Right lobe of liver (tissue), 6 donors: ENCODE measurements at places on chromosomes 7 and 10. TPM values are rescaled to one million over a fixed set of nuclear protein-coding genes. Genes with fewer than 3 reads are reported as not detected.

DNA sequence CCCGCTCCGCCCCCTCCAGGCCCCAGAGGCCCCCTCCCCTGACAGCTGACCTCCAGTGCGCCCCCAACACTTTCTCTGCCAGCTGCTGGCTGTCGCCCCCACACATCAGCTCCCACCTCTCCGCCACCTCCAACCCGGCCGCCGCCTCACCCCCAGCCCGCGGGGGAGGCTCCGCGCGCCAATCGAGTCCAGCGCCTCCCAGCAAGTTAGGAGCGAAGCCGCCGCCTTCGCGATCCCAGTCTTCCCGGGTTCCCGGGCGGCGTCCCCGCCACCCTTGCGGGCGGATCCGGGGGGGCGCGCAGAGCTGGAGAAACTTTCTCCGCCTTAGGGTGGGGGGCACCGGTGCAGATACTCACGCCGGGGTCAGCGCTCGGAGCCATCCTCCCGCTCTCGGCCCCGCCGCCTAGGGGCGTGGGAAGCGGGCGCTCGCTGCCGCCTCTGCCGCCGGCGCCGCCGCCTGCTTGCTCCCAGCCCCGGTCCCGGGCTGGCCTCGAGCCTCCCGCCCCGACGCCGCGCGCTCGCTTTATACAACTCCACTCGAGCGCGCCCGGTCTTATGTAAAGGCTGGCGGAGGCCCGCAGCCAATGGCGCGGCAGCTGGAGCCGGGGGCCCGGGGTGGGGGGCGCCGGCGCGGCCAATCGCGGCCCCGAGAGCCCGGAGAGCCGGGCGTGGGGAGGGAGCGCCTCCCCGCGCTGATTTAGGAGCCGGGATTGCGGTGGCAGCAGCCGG lies at the start of gene CRTAC1:
CRTAC1 (minus strand) TSS at position 529 of the 729 bp plus-strand sequence; CDS start at position 380, 149 bp downstream.
- no peak for DNase-seq

- no peak for DNase-seq
Observed at GRCh38 chr10:7547206-7547605, 119.6 kb downstream of the ITIH5 start.

- DNase-seq, result no peak
Observed at GRCh38 chr10:58662314-58662713, 149.6 kb downstream of the BICC1 start.

DNA sequence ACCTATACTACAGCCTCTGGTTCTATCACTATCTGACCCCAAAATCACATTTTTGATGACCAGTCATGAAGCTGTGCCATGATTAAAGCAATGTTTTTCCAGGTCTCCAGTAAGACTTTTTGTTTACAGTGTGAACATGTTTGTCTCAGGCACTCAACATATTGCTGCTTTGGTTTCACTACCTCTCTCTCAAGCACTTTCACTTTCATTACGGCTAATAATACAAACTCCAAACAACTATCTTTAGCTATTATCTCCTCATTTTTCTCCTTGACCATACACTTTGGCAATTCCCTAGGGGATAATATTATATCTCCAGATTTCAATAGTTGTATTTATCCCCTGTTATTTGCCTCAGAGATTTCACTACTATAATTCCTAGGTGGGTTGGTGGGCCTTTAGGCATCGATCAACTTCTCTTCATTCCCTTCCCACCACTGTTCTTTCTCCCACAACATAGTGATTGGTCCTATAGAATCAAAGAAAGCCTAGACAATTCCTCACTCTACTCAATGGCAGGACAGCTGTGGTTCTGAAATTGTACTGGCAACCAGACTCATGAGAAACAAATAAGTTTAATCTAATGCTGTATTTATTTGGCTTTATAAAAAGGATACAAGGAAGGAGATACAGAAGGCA lies 261.4 kb upstream of the ZWINT start:
- no peak for DNase-seq

GRCh38 chr10:69838853-69839252 lies 37.1 kb downstream of the COL13A1 start:
- DNase-seq, result no peak

GRCh38 chr7:158530800-158531609 lies 56.6 kb downstream of the PTPRN2 start:
- DNase-seq, result no peak

- DNase-seq, result no peak
Observed at GRCh38 chr10:128576943-128577670, 450.9 kb upstream of the MKI67 start.

DNA sequence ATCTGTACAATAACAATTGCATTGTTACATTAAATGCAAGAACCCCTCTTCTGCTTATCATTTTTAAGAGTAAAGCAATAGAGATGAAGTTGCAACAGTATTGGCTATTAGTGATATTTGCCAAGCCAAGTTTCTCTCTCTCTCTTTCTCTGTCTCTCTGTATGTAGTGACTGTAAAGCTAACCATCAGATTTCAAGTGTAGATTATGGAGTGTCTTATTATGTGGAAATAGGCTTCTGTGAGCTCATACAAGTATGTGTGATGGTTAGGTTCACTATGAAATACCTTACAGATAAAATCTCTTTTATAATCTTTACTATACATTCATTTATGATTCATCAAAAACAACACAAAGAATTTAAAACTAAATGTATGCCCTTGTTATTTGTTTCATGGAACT lies 28.6 kb upstream of the NRP1 start:
- DNase-seq, result no peak

DNA sequence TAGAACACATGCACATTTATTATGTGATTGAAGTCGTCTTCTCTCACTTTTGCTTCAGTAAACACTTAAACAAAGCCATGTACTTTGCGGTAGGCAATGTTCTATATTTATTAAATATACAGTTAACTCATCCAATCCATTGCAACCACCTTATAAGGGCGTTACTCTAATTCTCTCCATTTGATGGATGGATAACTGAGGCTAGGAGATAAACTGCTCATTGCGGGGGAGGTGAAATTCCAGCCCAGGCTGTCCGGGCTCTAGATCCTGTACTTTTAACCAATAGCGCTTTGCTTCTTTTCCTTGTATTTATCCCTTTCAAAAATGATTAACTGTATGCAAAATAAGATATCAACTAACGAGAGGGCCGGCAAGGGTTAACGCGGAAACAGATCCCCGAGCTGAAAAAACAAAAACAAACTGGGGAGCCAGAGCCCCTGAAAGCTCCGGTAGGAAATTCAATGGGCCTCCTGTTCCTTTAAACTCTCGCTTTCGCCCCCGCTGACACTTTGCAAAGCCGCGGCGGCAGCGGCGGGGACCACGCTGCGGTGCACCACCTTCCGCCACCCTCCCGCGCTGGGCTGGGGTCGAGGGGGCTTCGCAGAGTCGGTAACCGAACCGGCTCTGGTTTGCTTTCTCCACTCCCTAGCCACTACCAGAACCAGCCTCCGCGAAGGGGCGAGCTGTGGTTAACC lies 1.0 kb upstream of the PLXDC2 start:
- no peak for DNase-seq

- DNase-seq, result no peak
Observed at GRCh38 chr7:100211342-100211780, 8.4 kb upstream of the PVRIG start.

- no peak for DNase-seq
Observed at GRCh38 chr10:15223174-15223573, 54.7 kb upstream of the NMT2 start.

GRCh38 chr10:74194999-74195398 lies 44.0 kb downstream of the ADK start:
- no peak for DNase-seq

DNA sequence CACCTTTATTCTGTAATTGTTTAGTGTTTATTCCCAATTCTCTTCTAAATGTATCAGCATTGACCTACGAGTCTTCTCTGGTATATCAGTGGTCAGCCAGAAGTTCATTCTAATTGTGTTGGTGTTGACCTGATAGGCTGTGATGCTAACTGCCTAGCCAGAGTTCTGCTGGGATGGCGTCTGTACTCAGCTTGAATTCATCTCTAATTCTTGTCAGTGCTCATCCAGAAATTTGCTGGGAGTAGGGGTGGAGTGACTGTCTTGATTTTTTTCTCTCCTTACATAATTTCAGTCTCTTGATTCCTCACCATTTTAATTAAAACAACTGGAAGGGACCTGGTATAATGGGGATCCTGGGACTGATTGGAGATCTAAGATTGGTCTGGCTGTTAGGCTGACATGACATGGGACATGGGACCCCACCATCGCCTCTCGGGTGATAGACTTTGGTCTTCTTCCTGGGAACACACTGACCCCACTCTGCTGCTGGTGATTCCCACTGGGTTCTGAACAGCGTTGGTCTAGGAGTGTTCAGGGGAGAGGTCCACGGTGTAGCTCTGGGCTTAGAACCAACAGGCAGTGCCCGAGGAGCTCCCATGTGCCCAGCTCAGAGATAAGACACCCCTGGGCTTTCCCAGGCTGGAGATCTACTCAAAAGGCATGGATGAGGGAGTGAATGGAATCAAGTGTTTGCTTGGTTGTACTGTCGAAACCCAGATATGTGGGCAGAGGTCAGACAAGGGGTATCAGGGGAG lies 3.8 kb downstream of the NEURL1 start:
- DNase-seq, result no peak

DNA sequence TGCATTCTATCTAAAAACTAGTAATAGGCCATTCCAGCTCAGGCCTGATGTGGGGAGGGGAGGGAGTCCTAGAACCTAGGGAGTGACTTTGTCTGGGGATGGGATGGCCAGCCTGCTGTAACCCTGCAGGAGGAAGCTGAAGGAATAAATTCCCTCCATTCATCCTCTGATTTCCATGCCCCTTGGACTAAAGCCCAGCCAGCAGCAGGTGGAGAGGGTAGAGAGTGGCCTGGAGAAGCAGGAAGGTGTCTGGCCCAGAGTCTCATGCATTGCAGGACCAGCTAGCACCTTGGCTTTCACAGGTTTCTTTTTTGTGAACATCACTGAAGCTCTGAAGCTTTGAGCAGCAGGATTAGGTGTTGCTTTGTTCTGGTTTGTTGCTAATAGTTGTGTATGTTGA lies 32.8 kb upstream of the CDH23 start:
- no peak for DNase-seq

DNA sequence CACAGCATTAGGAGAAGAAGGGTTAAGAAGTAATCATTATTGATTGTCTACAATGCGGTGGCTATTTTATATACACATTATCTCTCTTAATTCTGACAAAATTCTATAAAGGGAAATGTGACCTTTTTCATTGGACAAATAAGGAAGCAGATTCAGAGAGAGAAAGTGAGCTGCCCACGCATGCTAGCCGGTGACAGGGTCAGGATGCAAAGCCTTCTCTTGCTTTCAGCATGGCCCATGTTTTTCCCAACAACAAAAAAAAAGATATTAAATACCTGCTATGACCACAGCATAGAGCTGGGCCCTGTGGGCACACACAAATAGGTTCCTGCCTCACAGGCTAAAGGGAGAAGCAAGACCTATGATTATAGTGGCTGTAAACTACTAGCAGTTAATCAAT lies 66.8 kb downstream of the PPP1R3C start:
- DNase-seq, result no peak

GRCh38 chr7:127820732-127821085 lies 168.7 kb downstream of the SND1 start:
- no peak for DNase-seq

GRCh38 chr10:63677001-63677400 lies 155.8 kb downstream of the REEP3 start:
- DNase-seq, result no peak

DNA sequence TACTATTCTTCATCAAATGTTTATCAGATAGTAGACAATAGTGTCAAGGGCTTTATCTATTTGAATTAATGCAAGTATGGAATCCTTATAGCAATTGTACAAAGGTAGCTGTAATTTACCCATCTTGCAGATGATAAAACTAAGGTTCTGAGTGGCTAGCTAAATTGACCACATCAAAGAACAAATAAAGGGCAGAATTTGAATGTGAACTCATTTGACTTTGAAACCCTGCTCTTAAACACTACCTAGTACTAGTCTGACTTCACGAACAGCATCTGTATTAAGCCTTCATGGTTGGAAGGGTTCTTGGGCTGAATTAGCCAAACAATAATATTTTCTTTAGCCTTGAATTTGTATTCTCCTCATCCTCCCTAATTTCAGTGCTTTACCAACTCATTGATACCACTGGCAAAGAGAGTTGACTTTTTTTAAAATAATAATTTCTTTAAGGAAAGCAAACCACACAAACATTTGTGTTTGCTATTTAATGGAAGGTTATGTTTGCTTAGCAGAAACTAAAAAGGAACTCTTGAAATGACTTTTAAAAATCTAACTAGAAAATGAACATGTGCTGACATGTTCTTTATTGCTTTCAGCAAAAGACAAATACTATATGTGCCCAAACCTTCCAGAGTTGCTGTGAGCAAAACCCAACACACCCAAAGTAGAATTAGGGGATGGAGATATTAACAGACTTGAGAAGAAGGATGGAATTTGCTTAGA lies 322.6 kb downstream of the RNLS start:
- no peak for DNase-seq

GRCh38 chr7:17501441-17502212 lies 203.2 kb downstream of the AHR start:
- DNase-seq, result no peak

GRCh38 chr7:139431459-139431858 lies 52.0 kb downstream of the KLRG2 start:
- no peak for DNase-seq

GRCh38 chr7:77351539-77352004 lies 64.6 kb downstream of the GSAP start:
- DNase-seq, result peak; percentile 52

DNA sequence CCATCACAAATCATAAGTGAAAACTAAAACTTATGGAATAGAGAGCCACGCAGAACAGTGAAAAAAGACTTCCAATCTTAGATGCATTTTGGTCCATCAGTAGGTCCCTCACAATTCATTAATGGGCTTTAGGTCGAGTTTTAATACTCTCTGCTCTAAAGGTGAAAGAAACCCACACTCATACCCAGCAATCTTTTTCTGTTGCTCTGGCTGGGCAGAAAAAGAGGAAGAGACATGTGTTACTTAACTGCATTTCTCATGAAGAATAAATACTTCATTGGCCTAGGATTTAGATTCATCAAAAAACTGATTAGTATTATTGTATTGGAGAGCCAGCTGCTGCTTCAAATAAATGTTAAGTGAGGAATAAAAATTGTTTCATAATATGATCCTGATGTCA lies 645.7 kb downstream of the PHTF2 start:
- DNase-seq, result no peak

- no peak for DNase-seq
Observed at GRCh38 chr7:17132726-17133125, 165.7 kb upstream of the AHR start.

- no peak for DNase-seq
Observed at GRCh38 chr10:14724931-14725330, 49.8 kb downstream of the FAM107B start.

GRCh38 chr7:149286811-149287400 lies 24.9 kb downstream of the ZNF783 start:
- peak; percentile 48 for DNase-seq

GRCh38 chr10:85454386-85454785 lies 912.2 kb downstream of the GRID1 start:
- no peak for DNase-seq

Gene CACUL1
- total RNA-seq, result 18.5 TPM

Gene CTNNA3
- total RNA-seq, result 1.4 TPM

Gene ALOX5
- 10.9 TPM for total RNA-seq

Gene MYO1G
- 1.4 TPM for total RNA-seq

Gene UMAD1
- 9.8 TPM for total RNA-seq

Gene ABCC2
- total RNA-seq, result 257 TPM

Gene C10orf90
- not detected for total RNA-seq
